Progenitor cell of endocrine pancreas (in vitro differentiated cells): ENCODE measurements at places on chromosomes 1 and 21.

DNA sequence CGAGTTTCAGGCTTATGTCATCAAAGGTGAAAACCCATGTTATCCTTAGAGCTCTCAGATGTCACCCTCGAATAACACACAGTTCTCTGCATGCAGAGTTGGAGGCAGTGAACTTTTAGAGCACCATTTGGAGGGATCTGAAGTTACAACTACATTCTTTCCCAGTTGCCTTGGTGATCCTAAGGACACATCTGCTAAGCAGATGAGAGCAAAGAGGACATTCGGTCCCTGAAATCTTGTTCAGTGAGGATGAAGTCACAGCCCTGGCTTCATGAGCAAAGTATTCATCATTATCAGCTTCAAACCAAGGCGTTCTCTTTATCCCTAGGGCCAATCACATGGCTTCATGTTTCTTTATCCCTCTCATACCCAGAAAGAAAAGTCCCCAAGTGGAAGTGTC is 23.1 kb upstream of the MCOLN2 start:
- no peak for DNase-seq

GRCh38 chr1:68210829-68211228 is 21.5 kb downstream of the WLS start:
- no peak for DNase-seq

DNA sequence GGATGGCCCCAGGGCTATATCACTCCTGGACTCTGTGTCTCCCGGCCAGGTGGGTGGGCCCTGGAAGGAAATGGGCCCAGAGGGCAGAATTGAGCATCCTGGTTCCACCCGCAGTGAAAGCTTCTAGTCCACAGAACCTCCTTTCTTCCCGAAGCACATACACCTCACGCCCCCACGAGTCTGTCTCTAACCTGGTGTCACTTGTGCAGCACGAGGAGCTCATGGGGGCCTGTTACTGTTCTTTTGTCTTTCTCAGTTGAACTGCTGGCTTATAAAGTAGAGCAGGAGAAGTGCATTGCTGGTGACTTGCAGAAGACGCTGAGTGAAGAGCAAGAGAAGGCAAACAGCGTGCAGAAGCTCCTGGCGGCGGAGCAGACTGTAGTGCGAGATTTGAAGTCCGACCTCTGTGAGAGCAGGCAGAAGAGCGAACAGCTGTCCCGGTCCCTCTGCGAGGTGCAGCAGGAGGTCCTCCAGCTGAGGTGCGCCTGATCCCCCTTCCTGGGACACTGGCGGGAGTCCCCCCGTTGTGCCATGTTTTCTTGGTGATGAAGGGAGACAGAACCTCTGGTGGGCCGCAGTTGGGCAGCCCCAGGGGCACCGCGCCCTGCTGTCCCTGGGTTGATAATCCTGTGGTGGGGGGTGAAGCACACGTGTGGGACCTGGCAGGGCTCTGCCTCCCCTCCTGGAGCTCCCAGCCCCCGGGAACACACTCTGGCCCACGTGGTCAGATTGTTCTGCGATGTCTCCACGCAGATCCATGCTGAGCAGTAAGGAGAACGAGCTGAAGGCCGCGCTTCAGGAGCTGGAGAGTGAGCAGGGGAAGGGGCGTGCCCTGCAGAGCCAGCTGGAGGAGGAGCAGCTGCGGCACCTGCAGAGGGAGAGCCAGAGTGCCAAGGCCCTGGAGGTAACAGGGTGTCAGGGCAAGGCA is 28.7 kb upstream of the DIP2A start:
- DNase-seq, result no peak

DNA sequence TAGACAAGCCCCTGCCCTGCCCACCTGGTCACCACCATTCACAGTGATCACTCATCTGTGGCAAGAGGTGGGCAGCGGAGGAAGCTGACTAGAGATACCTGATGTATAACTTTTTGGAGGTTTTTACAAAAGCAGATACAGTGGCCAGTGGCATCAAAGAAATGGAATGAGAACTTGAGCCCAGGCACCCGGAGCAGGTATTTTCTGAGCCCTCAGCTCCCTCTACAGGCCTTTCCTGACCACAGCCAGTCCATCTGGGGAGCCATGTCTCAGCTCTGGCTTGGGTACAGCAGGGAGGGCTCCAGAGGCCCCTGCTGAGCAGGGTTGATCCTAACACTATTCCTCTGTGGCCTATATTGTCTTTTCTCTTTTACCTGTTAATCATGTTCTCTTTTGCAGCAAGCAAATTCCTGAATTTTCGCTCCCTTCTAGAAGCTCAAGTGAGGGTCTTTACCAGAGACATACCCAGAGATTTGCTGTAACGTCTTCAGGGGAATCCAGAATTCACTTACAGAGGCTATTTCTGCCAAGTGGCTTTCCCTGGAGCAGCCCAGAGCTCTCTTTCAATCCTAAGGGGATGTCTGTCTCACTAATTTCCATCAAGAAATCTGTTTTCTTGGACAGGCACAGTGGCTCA is 27.3 kb downstream of the GPR157 start:
- no peak for DNase-seq

GRCh38 chr1:227415115-227415790 is 97.0 kb upstream of the CDC42BPA start:
- no peak for DNase-seq

DNA sequence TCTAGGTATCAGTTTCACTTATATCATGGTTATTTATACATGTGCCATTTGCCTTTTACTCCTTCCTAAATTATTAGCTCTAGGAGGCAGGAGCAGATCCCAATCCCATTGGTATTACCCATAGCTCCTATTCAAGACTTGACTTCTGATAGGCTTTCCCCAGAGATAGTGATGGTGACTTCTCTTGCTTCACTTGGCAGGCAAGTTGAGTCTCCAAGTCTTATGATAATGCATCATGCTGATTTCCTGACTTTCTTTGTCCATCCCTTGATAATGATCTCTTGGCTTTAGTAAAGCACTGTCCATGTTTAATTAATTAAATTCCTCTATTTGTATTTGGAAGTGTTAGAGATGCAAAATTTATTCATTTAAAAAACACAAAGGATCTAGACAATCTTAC is 253.5 kb upstream of the ADAMTS5 start:
- no peak for DNase-seq

DNA sequence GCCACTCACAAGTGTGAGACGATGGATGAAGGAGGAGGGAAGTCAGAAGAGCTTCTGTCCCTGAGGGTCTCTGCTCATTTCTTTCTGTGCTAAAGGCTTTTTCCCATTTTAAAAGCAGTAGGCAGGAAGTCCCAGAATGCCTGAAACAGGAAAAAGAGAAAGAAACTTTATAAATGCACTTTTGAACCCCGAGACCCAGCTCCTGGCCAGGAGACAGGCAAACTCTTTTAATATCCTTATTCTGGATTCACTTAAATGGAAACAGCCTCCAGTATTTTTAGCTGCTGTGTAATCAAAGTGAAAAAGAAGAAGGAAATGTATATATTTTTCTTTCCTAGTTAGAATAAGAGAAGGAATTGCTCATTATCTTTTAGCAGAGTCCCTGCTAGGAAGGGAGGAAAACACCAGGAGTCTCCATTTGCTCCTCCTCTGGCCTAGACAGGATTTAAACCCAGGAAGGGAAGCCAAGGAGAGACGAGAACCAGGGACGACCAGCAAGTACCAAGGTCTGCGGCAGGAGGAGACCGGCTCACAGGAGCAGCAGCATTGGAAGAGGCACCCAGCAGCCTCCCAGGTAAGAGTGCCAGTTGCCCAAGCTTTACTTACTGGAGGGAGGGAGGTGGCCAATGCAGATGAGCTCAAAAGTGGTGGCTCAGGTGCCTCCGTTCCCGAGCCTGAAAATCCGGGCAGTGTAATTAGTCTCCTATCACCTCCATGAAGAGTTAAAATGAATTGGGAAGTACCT is at the start of gene TNN:
TSS of gene TNN (plus strand) at position 472 of the 745 bp plus-strand sequence. CDS start 9,586 bp downstream, outside the sequence.
- DNase-seq, result no peak

DNA sequence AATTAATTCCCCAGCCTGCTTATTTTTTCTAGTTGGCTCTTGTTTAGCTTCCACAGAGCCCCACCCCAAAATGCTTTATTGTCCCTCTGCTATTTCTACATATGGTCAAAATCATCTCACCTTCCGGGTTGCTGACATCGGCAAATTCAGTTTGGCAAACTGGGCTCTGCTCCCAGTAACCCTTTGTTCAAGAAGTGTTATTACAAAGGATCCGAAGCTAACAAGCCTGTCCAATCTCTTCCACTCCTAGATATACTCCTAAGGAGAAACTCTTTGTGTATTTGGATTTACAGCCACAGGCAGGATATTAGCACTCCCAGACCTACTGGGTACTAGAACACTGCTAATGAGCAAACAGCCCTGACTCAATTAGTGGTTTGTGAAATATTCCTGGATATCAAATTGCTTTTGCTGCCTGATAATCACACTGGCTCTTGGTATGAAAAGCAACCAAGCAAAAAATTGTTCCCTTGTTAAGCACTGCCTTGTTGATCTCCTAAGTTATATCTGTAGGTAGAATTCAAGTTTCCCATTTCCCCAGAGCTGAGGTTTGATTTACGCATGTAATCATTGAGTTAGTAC is 4.0 kb downstream of the JUN start:
- DNase-seq, result no peak

- no peak for DNase-seq
These were observed 4.9 kb upstream of the PODN start for GRCh38 chr1:53057127-53057526.

DNA sequence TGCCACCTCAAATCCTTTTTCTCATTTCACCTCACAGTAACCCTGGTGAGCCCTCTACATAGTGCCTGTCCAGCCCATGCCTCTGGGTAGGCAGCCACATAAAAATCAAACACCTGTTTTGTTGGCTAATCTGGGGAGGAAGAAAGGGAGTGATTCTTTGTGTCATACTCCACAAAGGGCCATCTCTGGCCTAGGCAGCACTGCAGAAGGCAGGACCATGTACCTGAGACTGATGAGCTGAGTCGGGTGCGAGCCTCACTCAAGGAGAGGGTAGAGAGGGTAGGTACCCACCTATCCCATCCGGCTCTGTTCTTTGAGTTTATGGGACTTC is 7.8 kb downstream of the TUFT1 start:
- no peak for DNase-seq

- DNase-seq, result no peak
These were observed 22.0 kb upstream of the BATF3 start for GRCh38 chr1:212721388-212722247.

GRCh38 chr21:37863842-37864241 is 52.4 kb downstream of the KCNJ6 start:
- DNase-seq, result no peak

- no peak for DNase-seq
These were observed 382.8 kb downstream of the AMY1C start for GRCh38 chr1:104132382-104132973.
